ENCODE measurements at places on chromosomes 7 and 10.

DNA sequence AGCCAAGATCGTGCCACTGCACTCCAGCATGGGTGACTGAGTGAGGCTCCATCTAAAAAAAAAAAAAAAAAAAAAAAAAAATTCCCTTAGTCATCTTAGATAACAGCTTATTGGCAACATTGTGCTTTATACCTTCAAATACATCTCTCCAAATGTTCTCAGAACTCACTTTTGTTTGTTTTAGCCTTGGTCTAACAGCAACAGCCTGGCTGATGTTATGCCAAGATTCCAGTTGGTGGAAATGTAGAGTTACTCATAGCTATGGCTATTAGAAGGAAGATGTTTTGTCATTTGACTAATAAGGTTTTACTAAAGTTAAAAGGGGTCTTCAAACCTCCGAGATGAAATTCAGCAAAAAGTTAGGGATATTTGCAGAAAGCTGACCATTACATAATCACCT lies 481.4 kb downstream of the NEBL start:
- DNase-seq = no peak

- DNase-seq = no peak
Measured at GRCh38 chr10:61899663-61899996, 1.9 kb upstream of the ARID5B start.

GRCh38 chr10:130013335-130014262 lies 49.5 kb upstream of the EBF3 start:
- no peak for DNase-seq

- DNase-seq = no peak
Measured at GRCh38 chr10:29957907-29958331, 101.5 kb downstream of the JCAD start.

- no peak for DNase-seq
Measured at GRCh38 chr10:59281861-59282260, 80.5 kb downstream of the FAM13C start.
